Right atrium auricular region (tissue), 2 donors: ENCODE measurements at places on chromosomes 5 and 9.

- no peak for DNase-seq
Measured at GRCh38 chr9:110619831-110620230, 40.3 kb upstream of the SVEP1 start.

DNA sequence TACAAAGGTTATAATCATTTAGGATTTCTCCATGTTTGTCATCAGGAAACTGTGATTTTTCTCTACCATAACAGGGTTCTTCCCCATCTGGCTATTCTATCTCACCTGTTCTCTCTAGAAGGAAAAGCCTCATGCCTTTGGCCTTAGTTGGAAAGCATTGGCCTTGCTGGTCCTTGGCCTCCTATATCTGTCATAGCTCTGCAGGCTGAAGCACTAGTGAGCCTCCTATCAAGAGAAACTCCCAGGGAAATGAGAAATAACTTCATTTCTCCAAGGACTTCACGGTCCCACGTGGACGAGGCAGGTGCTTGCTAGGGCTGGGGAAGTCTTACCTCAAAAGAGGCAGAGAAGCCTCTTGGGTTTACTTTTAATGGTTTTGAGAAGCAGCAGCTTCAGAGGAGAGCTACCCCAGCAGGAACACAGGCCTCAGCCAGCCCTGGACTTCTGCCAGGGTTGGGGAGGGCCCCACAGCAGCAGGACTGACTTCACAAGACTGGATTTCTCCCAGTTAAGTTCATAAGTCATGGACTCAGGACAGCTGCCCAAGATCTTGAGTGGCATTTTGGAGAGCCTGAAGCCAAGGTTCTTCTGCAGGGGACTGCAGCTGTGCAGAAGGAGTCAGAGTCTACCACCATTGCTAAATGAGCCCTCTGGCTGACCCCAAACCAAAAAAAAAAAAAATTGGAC lies 15.8 kb upstream of the PSAT1 start:
- peak; percentile 75 for DNase-seq

DNA sequence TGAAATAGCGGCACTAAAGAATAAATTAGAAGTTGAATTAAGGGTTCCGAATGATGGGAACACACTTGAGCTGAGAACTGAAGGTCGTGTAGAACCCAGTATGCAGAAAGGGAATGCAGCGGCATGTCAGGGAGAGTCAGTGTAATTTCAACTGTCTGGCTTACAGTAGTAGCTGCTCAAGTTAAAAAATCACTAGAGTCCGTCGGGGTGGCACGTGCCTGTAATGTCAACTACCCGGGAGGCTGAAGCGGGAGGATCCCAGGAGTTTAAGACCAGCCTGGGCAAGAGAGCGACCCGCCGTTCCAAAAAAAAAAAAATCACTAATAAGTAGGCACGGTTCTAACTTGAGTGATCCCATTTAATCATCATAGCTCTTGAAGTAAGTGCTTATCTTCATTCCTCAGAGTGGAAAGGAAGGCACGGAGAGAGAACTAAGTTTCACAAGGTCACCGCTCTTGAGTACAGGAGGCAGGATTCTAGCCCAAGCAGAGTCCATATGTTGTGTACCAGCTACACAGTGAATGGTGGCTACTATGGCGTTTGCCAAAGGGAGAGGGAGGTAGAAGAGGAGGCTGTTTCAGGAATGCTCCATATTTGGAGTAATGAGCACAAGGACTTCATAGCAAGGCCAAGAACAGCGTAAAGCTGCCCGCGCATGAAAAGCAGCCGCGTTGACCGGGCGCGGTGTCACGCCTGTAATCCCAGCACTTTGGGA lies 831 bp downstream of the RMRP start:
- DNase-seq, result no peak

GRCh38 chr9:6619909-6620308 lies 25.6 kb downstream of the GLDC start:
- DNase-seq, result no peak

- DNase-seq, result no peak
Measured at GRCh38 chr9:2363138-2363745, 258.3 kb upstream of the VLDLR start.

GRCh38 chr9:113361304-113362018 lies 12.1 kb downstream of the BSPRY start:
- DNase-seq, result no peak

DNA sequence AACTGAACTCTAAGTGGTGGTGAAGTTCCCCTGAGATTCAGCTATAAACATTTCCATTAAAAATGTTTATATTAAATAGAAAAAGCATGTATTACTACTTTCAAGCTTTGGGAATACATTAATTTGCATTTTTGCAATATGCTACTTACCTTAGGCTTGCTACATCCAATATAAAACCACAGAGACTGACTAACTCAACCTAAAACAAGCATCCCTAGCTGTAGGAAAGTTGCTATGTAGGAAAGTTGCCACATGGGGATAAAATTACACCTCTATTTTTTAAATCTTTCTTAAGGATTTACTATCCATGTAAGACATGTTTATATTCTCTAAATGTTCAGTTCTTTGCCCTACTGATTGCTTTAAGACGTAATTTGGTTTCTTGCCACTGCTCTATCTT lies 12.8 kb downstream of the SCAMP1 start:
- no peak for DNase-seq

GRCh38 chr5:170633235-170634081 lies 129.6 kb downstream of the KCNIP1 start:
- DNase-seq, result peak; percentile 78

GRCh38 chr9:114198249-114199040 lies 43.1 kb downstream of the COL27A1 start:
- DNase-seq, result no peak

DNA sequence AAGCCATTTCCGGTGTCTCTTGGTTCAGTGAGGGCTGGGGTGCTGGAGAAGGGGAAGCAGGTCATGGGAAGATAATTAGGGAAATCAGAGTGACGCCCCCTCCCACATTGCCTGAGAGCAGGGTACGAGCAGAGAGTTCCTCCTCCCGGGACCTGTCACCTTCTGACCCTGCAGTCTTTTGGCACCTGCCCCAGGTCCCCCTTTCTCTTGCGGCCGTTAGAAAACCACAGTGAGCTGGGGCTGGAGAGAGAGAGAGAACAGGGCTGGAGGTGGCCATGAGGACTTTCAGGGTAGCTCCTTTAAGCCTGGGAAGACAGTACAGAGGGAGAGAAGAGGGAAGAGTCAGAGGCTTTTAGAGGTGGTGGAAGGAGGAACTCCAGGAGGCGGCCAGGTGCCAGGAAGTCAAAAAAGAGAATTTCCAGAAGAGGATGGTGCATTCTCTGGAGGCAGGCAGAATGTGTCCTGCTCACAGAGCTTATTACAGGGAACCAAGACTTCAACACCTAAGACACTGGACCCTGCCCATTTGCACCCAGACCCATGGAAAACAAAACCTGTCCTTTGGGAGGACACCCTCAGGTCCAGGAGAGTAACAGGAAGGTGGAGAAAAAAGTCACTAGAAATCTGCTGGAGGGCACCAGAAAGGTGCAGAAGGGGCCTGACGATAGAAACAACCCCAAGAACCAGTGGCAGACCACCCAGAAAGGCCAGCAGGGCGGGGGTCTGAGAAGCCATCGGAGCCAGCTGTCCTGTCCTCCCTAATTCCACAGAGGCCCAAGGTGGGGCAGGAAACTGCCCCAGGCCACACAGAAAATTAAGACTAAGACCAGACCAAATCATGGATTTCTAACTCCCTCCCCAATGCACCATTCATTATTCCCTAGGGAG lies 6.5 kb upstream of the ACSL6 start:
- no peak for DNase-seq

GRCh38 chr5:981456-981855 lies 27.1 kb upstream of the NKD2 start:
- no peak for DNase-seq

GRCh38 chr9:15191378-15191777 lies 115.6 kb downstream of the TTC39B start:
- no peak for DNase-seq

- no peak for DNase-seq
Measured at GRCh38 chr9:22210262-22210661, 201.2 kb upstream of the CDKN2B start.

DNA sequence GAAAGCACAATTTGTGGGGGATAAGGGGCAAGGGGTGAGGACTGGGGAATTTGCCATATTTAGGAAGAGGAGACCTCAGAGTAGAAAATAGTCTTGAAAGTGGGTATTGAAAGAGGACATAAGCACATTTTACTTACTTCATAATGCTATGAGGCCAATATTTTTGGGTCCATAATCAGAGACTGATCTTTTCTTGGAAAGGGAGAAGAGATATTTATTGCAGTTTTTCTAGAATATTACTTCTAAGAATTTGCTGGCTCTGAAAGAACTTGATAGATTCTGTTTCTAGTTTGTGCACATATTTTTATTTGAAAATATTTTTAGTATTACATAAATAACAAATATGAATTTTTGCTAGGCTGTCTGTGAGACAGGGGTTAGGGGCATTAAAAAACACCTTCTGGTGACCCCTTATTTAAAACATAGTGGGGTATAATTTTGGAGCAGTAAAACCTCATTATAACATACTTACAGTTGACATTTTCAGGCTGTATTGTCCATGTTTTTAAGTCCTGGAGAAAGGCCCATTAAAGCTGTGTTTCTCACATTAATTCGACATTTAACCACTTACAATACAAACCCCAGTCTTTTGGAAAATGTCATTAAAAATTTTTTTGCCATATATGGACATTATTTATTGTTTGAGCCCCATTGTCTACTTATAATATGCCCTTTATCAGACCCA lies 118.9 kb upstream of the NFIB start:
- DNase-seq, result no peak

DNA sequence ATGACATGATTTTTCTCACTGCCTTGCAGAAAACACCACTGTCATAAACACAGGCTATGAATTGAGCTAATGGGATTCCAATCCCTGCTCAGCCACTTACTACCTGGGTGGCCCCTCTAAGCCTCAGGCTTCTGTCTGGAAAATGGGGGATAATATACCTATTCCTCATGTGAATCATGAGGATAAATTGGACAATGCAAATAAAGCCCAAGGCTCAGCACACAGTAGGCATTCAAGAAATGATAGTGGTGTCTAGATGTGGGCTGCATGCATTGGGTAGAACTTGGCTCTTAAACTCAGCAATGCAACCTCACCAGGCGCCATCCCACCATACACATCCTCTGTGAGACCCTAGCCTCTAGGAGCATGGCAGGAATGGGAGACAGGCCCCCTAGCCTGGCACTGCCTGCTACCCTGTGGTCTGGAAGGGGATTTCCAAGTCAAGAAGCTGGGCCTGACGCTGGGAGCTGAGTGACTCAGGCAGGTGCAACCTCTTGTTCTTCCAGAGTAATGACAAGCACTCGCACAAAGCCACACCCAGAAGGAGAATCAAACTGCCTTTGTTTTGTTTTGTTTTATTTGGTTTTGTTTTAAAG lies 2.3 kb upstream of the TNIP1 start:
- no peak for DNase-seq

GRCh38 chr9:21554813-21555212 lies 72.7 kb upstream of the IFNE start:
- no peak for DNase-seq

- no peak for DNase-seq
Measured at GRCh38 chr5:175223291-175223690, 220.7 kb downstream of the DRD1 start.

DNA sequence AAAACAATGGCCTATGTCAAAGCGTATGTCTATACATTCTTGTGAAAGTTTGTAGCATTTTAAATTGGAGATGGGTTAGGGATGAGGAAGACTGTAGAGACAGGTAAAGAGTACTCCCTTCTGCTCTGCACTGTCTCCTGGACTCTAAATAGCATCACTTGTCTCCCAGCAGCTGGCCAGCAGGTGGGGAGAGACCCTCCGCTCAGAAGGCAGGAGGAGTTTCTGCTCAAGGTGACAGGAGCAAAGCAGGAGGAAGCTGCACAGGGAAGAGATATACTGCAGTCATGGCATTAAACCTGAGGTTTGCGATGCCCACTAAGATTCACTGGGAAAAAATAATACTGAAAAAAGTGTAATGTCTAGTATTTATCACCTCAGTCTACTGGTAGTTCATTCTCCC lies 10.7 kb upstream of the ASTN2 start:
- no peak for DNase-seq

DNA sequence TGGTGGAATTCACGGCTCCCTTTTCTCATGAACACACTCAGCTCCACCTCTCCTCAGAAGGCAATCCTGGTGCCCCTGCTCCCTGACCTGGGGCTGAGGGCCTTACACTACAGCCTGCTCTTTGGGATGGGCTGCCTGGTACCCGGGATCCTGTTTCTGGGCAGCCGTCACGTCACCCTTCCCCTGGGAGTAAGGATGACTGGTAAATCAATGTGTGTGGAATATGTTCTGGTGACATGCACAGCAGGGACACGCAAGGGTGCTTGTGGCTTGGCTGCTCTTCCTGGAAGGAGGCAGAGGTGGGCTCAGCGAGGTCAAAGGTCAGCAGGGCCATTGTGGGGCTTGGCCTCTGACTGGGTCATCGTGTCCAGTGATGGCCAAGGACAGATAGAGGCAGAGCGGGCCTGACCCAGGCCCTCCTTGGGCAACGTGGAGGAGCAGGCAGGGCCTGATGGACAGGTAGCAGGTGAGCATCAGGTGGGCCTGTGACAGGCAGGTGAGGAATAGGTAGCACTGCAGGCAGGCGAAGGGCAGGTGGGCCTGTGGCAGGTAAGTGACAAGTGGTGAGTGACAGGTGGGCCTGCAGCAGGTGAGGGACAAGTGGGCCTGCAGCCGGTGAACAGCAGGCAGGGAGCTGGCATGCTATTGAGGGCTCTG lies 399.4 kb upstream of the IRX4 start:
- no peak for DNase-seq

- DNase-seq, result no peak
Measured at GRCh38 chr5:103327893-103328292, 69.3 kb downstream of the MACIR start.

- DNase-seq, result no peak
Measured at GRCh38 chr9:4235871-4236804, 63.7 kb downstream of the GLIS3 start.
